ENCODE measurements at places on chromosomes 4 and X.

- no peak for DNase-seq
These were observed 139.2 kb upstream of the AADAT start for GRCh38 chr4:170229006-170229405.

- DNase-seq, result no peak
These were observed 26.5 kb downstream of the STIM2 start for GRCh38 chr4:26887143-26887542.

- DNase-seq, result peak; percentile 37
These were observed 72.3 kb upstream of the TNMD start for GRCh38 chrX:100512471-100512870.

DNA sequence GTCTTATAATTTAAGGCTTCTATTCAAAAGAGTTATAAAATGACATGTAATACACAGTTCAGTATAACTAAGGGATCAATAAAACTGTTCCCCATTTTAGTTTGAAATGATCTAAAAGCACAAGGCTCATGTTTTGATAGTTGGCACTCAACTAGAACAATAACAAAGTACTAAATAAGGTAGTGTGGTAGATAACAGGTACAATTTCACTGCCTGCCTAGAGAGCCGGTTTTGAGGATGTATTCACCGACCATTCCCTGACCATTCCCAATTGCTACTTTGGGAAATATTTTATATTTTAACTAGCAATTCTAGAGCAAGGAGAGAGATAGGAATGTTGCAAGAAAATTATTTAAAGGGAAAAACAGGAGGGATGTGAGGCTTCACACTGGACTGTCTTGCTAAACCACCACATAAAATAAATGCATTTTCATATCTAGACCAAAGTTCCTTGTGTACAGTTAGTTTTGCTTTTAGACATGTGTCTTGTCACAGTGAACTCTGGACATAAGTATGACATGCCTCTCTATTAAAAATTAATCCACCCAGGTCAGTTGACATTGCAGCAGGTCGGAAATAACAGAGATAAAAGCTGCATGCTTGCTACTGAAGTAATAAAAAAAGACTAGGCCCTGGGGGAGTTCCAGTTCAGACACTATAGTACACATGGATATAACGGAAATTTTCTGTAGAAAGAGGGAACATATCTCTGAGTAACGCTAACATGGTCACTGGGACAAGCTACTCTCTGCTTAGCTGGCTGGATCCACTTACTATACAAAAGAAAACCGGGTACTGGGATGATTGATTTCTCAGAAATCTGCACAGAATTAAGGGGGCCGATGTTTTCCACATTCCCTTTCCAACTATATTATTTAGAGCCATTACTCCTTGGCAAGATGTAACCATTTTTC lies 56.3 kb upstream of the NAP1L5 start:
- DNase-seq, result no peak

DNA sequence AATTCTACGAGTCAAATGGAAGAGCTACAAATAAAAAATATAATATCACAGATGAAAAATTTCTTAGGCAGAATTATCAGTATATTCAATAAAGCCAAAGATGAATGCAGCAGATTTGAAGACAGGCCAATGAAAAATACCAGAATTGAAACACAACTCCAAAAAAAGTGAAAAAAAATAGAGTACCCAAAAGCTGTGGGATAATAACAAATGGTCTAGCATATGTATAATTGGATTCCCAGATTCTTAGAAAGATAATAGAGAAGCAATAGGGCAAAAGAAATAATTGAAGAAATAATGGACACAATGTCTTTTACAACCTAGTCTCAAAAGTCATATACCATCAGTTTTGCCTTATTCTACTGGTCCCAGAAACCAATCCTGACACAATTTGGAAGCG lies 4.4 kb downstream of the ANAPC10 start:
- DNase-seq, result no peak

DNA sequence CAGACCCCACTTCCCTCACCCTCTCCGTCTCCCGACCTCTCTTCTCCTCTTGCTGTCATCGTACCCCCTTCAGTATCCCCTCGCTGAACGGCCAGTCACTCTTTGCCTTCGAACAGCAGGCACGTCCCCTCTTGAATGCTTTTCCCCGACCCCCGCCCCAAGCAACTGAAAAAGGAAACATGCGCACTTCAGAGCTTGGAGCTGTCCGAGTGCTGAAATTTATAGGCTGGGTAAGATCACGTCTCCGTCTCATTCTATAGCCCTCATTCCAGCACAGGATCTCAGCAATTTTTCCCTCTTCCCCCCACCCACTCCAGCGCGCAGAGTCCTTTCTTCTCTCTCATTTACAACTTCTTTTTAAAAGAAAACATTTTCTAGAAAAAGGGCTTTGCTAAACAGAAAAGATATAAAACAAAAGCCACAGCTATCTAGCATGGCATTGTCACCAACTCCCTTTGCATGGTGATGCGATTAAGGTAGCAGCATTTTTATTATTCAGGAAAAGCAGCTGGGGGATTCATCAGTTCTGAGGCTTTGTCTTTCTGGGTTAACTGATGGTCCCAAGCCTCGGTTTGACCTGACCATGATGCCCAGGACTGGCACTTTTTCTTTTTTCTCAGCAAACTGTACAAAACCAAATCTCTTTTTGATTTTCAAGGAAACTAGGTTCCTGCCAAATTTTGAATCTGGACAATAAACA lies at the start of gene GLRA2:
Gene GLRA2 (plus strand): TSS at position 247 of the 700 bp plus-strand sequence. CDS start 522 bp downstream, outside the sequence.
- peak; percentile 1 for DNase-seq

DNA sequence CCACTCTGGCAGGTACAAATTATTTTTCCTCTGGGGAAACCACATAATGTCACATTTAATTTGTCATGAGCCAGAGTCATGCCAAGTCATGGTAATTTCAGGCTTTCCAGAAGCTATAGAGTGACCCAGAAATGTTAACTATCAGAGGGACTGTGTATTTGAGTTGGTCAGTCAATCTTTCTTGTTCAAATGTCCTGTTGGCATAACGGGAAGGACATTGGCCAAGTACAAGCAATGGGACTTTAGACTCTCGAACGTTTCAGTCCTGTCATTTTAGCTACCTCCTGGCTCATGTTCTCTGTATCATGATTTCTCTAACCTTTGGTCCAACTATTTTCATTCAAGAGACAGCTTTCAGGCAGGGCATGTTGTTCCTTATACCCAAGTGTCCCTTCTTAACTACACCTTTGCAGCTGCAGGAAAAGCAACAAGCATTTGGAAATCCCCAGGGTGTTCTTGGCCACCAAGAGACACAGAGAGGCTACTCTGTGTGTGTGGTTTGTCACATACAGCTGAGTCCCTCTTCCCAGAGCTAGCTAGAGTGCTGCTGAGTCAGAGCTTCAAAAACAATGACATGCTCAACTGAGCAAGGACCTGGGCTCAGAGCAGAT lies 142.6 kb downstream of the EGF start:
- peak; percentile 25 for DNase-seq

GRCh38 chr4:2741626-2742025 lies 14.5 kb downstream of the TNIP2 start:
- DNase-seq, result no peak

- no peak for DNase-seq
These were observed 28.5 kb downstream of the TRIM2 start for GRCh38 chr4:153232768-153233167.

DNA sequence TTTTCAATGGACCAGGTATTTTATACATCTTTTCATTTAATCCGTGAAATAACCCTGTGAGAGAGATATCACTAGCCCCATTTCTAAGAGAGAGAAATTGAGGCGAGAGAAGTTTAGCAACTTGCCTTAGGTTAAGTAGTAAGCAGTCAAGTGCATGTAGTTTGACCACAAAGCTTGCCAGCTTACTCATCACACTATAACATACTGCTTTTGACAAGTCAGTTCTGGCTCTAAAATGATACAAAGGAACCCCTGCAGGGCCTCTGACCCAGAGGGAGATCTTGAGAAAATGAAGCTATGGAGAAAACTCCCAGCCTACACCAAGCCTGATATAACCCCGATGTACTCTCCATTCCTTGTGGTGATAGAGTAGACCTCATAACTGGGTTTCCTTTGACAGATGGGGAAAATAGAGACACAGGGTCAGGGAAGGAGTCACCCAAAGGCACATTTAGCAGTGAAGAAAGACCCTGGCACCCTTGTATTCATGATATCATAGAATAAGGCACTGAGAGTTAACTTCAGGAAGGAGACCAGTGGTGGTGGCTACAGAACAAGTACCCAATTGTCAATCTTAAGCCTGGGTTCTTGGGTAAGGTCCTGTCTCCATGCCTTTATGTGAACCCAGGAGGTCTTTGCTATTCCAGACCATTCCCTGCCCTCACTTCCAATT lies 60.2 kb upstream of the MSN start:
- no peak for DNase-seq

GRCh38 chr4:104412344-104412743 lies 82.3 kb downstream of the CXXC4 start:
- DNase-seq, result no peak

DNA sequence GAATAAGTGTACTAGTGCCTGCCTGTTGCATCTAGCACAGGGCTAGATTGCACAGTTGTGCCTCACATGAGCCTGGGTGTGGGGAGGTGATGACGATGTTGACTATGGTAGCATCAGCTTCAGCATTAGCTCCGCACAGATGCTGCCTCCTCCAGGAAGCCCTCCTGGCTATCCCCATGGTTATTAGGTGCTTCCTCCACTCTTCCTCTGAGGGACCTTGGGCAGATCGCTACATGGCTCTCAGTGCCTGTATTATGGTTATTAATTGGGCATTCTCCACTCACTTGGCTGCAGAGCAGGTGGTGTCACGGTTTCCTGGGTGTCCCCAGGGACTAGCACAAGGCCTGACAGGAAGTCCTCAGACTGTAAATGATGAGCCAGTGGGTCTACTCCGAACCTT lies 325.6 kb downstream of the ARHGAP10 start:
- DNase-seq, result no peak

- DNase-seq, result no peak
These were observed 19.9 kb downstream of the TMEM164 start for GRCh38 chrX:110022599-110023448.

GRCh38 chrX:111100191-111100590 lies 4.2 kb downstream of the PAK3 start:
- DNase-seq, result peak; percentile 47

DNA sequence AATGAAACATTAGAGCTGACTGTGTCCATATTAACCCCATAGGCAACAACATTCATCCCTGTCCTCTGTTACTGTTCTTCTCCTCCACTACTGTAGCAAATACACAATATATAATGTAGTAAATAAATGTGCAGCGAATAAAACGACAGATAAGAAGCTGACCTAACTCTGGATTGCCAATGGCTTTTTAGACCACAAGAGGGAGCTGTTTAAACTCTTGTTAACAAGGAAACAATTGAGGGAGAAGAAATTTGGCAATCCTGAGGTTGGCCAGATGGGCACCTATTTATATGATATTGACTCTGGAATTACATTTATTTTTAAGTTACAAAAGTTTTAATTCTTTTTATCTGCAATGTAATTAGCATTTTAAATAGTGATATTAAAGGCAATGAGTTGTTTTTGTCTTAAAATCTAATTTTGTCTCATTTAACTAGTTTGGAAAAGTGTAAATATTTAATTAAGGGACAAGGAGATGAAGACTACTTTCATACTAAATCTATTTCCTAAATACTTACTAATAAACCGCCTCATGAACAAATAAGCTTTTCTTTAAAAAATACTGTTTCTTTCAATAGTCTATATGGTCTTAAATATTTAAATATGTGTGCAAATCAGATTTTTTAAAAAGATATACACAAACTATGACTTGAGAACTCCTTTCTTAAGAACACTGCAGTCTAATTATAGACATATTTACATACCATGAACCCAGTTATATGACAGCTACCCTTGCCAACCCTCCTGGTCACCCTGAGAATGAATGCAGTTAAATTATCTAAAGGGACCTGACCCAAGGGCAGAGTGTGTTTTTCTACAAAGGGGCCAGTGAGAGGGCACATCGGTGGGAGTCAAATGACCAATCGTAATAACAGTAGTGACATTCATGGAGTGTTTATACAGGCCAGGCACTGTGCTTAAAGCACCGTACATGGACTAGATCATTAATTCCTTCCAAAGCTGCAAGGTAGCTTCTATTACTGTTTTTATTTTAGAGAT lies 52.9 kb upstream of the HPF1 start:
- DNase-seq, result peak; percentile 83

DNA sequence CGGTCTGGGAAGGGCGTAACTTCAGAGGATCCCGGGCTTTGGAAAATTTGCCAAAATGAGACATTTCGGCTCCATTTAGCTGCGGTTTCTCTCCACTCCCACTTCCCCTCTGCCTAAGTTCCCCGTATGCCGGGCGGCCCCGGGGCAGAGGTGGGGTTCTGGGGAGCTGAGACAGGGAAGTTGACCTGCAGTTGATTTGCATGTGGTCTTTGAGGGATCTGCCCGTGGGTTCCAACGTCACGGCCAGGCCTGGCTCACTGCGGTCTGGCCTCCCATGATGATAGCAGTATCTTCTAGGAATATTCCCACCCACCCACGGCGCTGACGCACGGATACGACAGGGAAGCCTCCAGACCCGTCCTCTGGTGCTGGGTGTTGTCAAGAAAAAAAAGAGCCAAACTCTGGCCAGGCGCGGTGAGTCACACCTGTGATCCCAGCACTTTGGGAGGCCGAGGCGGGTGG lies 27.3 kb upstream of the CRLF2 start:
- DNase-seq, result no peak

- DNase-seq, result no peak
These were observed 74.0 kb upstream of the AFF2 start for GRCh38 chrX:148426467-148426866.

GRCh38 chr4:22030307-22030706 lies 81.7 kb upstream of the KCNIP4 start:
- DNase-seq, result no peak

- DNase-seq, result no peak
These were observed 305.6 kb upstream of the NR3C2 start for GRCh38 chr4:148747721-148748268.

- DNase-seq, result peak; percentile 81
These were observed 82.3 kb downstream of the PRSS12 start for GRCh38 chr4:118270492-118270891.

- DNase-seq, result no peak
These were observed 245.0 kb upstream of the GPC4 start for GRCh38 chrX:133660281-133660680.

DNA sequence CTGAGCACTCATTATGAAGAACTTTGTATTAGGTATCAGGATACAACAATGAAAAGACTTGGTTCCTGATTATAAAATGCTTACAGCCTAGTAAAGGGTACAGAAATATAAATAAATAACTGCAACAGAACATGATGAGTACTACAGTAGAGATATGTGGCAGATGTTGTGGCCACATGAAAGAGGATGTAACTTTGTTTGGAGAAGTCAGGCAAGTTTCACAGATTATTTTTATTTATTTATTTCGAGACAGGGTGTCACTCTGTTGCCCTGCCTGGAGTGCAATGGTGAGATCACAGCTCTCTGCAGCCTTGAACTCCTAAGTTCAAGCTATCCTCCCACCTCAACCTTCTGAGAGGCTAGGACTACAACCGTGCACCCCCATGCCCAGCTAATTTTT lies 15.8 kb upstream of the UBE2K start:
- DNase-seq, result no peak

- no peak for DNase-seq
These were observed 1029.5 kb downstream of the C4orf33 start for GRCh38 chr4:130125467-130125866.

DNA sequence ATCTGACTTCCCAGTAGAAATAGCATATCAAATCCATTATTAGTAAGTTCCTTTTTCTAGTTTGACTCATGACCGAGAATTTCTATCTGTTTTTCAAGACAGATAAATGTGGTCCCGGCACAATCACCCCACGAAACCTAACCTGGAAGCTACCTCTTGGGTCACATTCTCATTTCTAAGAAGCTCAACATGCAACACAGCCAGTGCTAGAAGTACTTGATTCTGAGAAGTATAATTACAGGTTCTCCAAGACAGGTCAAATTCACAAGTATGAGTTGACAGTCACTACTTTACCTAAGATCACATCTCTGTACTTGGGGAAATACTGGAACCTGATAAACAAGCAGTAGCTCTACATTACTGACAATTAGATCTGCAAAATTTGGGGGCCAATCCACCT lies 54.0 kb upstream of the PLAC1 start:
- DNase-seq, result no peak

Data from lung microvascular endothelial cell (primary cell).